ENCODE measurements at places on chromosomes 2 and 18.

- no peak for DNase-seq
These were observed 2.2 kb downstream of the BOD1L2 start for GRCh38 chr18:57149051-57149450.

DNA sequence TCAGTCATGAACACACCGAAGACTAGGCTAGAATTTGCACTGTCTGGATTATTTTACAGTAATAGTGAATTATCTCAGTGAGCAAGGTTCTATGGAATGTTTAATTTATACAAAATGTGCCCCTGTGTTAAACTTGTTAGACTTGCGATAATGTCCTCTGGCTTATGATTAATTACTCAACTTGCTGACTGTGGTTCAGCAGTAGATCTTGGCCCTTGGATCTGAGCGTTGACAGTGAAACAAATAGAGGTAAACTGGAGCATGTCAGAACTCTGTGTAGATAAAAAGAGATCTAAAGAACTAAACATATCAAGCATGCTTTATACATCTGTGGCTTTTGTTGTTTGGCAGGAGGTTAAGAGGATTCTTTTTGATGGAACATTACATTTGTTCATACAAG lies 407.6 kb downstream of the DSEL start:
- no peak for DNase-seq

DNA sequence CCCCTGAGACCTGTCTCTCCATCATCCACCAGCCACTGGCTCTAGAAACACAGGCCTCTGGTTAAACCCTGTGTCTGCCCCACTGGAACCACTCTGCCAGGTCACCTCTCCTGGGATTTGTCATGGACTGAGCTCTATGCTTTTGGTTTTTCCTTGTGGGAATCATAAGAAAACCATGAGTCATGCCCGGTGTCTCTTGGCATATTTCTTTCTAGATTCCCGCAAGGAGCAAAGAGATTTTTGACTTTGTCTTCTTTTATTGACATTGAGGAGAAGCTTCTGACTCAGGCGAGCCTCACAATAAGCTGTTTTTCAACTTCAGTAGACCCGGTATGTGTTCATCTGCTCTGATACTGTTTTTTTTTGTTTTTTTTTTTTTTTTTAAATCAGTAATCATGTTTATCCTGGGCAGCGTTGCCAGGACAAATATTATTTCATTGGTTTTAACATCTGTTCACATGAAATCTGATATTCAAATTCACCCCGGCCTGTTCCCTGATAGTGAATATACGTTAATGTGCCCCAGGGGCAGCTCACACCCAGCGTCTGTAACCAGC lies 207.1 kb downstream of the ACKR3 start:
- no peak for DNase-seq

GRCh38 chr2:80858965-80859364 lies 554.4 kb upstream of the LRRTM1 start:
- DNase-seq = no peak

GRCh38 chr2:197852108-197852507 lies 47.7 kb downstream of the PLCL1 start:
- DNase-seq = no peak
